ENCODE measurements at places on chromosomes 2 and 18.

DNA sequence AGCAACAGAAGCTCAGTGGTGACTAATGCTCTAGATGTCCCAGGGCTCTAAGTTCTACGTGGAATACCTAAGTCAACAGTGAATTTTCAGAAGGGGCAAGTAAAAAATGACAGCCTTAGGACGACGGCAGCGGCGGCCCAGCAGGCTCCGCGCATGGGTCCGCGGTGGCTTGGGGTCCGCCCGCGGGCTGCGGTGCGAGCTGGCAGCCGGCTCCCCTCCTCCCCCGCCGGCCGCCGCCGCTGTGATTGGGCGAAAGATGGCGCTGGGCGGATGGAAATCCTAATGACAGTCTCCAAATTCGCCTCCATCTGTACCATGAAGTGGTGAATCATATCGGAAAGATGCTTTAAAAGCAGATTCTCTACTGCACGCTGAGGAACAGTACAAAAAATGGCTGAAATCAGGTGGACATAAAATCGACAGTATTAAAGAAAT is 74.7 kb downstream of the HNRNPLL start:
- H3K27me3 ChIP-seq, result peaks cover 10% of the 10 kb centered on the region
- H3K36me3 ChIP-seq, result no peaks in the 10 kb centered on the region
- H3K4me3 ChIP-seq, result peak overlapping the region; percentile 50
- no peak overlapping the region for H3K27ac ChIP-seq

- no peak for DNase-seq
- H3K4me1 ChIP-seq, result peaks cover 24% of the 10 kb centered on the region
- no peaks in the 10 kb centered on the region for H3K27me3 ChIP-seq
- no peak overlapping the region for H3K4me3 ChIP-seq
- no peak overlapping the region for H3K27ac ChIP-seq
Observed at GRCh38 chr2:42342061-42342794, 18.8 kb downstream of the COX7A2L start.

DNA sequence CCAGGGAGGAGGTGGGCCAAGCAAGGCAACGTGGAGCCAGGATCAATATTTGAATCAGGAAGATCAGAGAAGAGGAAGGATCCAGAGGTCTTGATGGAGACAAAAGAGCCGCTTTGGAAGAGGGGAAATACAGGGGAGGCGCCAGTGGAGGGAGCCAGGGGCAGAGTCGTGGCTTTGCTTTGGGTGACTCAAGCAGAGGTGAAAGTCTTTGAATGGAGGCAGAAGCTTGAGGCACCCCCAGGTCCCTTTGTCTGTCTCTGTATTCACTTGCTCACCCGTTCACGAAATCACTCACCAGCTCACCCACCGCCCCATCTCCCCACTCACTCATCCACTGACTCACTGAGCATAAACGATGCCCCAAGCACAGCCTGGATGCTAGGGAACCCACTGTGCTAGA is 134.1 kb downstream of the ACOXL start:
- no peak for DNase-seq
- no peak overlapping the region for H3K27ac ChIP-seq
- no peaks in the 10 kb centered on the region for H3K27me3 ChIP-seq
- H3K36me3 ChIP-seq, result no peaks in the 10 kb centered on the region
- H3K4me1 ChIP-seq, result peaks cover 1% of the 10 kb centered on the region

DNA sequence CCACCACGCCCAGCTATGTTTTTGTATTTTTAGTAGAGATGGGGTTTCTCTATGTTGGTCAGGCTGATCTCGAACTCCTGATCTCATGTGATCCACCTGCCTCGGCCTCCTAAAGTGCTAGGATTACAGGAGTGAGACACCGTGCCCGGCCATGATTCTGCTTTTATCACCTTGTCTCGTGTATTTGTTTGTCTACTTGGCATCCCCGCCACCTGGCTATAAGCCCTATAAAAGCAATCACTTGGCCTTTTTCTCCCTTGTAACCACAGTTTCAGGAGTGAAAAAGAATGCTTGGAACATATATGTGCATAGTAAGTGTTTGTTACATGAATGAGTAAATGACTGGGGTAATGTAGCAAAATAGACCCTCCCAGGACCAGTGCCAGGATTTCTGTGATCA is 77.5 kb upstream of the PAPOLG start:
- no peak overlapping the region for H3K27ac ChIP-seq
- no peaks in the 10 kb centered on the region for H3K36me3 ChIP-seq
- no peak overlapping the region for H3K4me3 ChIP-seq
- DNase-seq, result no peak

GRCh38 chr2:241052677-241053360 is 49.3 kb downstream of the MTERF4 start:
- H3K27ac ChIP-seq, result no peak overlapping the region
- H3K36me3 ChIP-seq, result no peaks in the 10 kb centered on the region
- H3K27me3 ChIP-seq, result no peaks in the 10 kb centered on the region
